ENCODE measurements at places on chromosomes 6 and 20.

DNA sequence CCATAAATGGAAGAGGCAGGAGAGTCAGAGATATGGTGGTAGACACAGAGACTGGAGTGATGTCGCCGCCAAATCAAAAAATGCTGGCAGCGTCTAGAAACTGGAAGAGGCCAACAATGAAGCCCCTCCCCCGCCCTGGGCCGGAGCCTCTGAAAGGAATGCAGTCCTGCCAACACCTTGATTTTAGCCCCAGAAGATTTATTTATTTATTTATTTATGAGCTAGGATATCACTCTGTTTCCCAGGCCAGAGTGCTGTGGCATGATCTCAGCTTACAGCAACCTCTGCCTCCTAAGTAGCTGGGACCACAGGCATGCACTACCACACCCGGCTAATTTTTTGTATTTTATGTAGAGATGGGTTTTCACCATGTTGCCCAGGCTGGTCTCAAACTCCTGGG, 82.6 kb upstream of the CCDC167 start:
- DNase-seq, result no peak

DNA sequence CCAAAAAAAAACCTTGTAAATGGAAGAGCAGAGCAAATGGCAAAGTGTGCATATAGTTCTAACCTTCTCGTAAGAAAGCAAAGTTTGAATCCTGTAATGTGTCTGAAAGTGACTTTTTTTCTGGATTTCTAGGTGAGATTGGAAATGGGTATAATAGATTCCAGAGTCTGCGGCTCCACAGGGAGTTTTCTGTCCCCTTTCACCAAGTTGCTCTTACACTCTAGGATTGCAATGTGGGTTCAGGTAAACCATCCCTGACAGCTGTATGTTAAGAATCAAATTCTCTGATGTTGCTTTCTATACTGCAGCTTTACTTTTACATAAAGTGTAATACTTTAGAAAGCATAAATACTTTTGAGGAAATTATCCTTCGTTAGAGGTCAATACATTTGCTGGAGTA, 260.1 kb downstream of the PRL start:
- DNase-seq, result no peak

- no peak for DNase-seq
Observed at GRCh38 chr6:165543781-165544180, 119.3 kb downstream of the PDE10A start.

DNA sequence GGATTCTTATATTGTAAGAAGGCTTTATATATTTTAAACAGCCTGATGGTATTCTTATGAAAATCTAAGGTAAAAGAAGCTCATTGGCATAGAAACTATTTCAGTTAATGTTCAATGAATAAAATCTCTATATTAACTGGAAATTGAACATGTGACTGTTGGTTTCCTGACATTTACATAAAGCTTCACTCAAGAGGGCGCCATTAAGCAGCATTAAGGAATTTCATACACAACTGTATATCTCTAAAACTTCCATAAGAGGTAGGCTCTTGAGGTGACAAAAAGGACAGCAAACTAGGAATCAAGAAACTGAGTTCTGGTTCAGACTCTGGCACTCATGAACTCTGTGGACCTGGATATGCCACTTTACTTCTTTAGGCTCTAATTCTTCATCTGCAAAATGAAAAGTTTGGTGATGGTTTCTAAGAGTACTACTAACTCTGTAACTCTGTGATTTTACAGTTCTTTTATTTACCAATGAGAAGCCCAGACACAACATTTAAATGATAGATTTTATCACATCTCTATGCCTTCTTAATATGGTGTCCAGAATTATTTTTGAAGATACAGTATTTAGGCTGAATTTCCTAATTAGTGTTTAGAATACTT, 147.5 kb downstream of the FLRT3 start:
- DNase-seq, result no peak

GRCh38 chr20:44478206-44478605, 2.5 kb downstream of the TTPAL start:
- DNase-seq, result no peak

DNA sequence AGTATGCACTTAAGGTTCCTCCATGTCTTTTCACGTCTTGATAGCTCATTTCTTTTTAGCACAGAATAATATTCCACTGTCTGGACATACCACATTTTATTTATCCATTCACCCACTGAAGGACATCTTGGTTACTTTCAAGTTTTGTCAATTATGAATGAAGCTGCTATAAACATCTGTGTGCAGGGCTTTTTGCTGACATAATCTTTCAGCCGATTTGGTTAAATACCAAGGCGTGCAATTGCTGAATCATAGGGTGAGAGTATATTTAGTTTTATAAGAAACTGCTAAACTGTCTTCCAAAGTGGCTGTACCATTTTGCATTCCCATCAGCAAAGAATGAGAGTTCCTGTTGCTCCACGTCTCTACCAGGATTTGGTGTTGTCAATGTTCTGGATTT, 44.9 kb upstream of the PHACTR2 start:
- no peak for DNase-seq

DNA sequence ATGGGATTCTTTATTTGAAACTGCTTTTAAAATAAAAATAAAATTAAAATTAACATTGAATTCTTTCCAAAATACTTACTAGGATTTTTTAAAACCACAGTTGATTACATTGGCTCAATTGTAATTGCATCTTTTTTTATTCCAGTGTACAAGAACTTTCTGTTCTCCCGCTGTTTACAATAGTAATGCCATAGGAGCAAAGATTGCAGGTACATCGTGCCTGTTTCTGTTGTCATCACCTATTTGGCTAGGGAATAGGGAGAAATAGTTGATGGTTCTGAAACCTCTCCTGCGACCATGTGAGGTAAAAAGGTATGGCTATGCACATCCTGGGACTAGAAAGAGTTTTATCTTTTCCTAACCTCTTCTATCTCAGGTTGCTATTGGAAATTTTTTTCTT, 28.2 kb upstream of the RHAG start:
- no peak for DNase-seq

DNA sequence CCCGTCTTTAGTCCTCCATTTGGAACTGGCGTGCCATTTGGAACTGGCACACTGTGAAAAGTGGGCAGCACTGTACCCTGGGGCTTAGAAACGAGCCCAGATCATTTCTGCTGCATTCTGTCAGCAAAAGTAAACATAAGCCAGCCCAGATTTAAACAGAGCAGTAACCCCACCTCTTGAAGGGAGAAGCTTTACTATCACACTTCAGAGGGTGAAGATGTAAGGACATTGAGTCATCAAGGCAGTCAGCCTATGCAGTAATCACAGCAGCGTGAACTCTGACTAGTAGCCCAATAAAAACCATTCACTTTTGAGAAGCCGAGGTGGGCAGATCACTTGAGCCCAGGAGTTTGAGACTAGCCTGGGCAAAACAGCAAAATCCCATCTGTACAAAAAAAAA, 216.9 kb downstream of the EYA2 start:
- DNase-seq, result no peak

DNA sequence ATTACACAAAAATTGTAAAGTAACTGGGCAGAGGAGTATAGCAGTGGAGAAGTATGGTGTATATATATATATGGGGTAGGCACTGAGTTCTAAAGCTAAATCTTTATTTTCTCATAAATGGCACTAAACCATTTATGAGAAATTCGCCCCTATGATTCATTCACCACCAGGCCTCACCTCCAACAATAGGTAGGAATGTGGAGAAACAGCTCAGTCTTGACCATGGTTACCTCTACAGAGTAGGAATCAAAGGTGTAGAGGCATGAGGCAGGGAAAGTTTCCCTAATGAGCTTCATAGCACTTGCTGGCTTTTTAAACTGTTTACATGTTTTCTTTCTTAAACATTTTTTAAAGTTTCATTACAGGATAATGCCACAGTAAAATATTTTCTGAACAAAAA, 36.9 kb upstream of the SUMO4 start:
- DNase-seq, result no peak

DNA sequence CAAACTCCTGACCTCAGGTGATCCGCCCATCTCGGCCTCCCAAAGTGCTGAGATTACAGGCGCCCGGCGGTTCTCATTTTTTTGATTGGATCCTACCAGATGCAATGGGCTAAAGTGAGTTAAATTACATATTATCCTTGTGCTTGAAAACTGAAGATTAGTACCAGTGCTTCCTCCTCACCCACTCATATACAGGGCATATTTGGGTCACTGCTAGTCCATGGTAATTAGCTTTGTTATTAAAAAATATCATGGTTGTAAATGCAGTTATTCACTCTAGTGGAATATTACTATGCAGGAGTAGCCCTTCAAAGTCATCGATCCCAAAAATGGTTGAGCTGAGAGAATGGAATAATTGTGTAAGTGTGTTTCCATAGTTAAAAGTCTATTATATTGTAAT, 26.5 kb downstream of the ZNF292 start:
- DNase-seq, result no peak

DNA sequence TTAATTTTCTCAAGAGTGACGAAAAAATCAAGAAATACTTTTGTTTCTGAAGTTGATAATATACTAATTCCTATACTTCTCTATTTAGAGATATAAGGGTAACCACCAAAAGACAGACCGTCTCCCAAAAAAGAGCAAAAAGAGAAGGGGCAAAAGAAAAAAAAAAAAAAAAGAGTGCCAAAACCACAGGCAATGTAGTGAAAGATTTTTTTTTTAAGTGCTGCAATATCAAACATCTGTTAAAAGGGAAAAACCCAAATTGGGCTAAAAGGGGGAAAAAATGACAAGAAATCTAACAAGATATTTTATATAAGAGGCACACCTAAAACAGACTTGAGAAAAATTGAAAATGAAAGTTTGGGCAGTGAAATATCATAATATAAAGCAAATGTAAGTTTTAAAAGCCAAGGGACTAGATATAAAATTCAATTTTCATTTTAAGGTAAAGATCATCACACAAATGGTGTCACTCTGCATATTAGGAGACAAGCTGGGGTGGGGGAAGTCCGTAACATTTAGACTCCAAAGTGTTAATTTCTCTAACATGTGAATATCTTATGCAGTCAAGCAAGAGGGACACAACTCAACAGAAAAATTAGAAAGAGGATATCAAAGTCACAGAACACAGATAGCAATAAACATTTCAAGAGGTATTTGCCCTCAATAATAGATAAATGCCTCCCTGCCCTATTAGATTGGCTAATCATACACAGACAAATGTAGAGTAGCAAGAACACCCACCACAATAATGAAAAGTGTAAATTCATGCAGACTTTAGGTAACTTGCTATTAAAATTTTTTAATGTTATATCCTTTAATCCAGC, 9.1 kb downstream of the C6orf52 start:
- DNase-seq, result no peak

DNA sequence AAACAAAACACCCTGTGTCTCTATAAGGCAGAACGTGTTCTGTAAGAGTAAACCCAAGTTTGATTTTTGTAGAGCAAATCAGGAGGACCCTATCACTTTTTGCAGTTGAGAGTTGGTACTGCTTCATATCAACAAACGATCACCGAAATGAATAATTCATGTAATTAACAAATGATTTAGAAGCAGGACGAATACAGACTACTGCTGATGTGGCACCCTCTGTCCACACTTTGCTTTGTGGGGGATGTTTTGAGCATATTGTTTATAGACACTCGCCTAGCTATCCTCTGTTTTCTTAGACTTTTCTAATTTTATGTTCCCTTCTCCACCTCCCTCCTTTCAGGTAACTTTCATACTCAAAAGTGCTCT, 1.5 kb downstream of the CD2AP start:
- DNase-seq, result no peak

- DNase-seq, result no peak
Observed at GRCh38 chr6:118974790-118975189, 39.8 kb upstream of the MCM9 start.

DNA sequence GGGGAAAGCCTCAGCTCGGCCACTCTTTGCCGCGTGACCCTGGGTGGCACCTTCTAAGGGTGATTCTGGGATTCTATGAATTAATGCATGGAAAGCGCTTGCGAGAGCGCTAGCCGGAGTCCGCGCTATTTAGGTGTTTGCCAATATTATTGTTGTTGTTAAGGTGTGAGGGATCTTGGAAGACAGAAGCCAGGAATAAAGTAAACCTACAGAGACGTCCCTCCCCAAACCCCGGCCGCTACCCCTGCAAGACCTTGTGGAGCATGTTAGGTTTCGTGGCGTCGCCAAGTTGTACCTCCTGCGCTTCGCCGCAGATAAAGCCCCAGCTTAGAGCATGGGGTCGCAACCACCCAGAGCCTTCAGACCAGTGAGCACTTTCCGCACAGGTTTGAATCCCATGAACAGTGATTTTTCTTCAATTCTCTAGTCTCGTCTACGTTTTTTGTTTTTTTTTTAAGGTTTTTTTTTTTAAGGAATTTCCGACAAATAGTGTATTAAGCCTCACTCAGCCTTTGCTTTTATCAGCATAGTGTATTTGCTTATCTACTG, 16.9 kb upstream of the ZSCAN9 start:
- peak; percentile 39 for DNase-seq

- peak; percentile 36 for DNase-seq
Observed at GRCh38 chr6:155782320-155782731, 326.7 kb upstream of the NOX3 start.
